CD4-positive, alpha-beta T cell treated with Interleukin-4 for 1 hour (primary cell): ENCODE measurements at places on chromosomes 4 and X.

DNA sequence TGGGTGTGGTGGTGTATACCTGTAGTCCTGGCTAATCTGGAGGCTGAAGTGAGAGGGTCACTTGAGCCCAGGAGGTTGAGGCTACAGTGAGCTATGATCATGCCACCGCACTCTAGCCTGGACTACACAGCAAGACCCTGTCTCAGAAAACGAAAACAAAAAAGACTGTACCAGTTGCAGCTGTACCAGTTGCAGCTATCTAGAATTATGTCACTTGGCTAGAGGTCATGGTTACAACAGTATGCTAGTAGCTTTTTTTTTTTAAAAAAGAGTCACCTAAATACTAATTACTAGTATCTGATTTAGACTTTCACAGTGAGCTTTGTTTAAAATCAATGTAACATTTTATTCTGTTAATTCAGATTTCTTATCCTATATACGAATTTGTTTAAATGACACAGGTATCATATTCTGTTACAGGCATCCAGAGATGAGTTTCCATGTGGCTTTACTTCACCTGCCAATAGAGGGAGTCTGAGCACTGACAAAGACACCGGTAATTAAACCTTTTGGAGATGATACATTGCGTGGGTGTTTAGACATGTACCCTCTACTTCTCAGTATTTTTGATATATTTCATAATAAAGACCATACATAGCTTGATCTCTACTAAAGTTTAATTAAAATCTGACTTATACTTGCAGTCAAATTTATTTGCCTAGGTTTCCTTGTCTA, 100.2 kb upstream of the IL13RA1 start:
- DNase-seq: no peak

DNA sequence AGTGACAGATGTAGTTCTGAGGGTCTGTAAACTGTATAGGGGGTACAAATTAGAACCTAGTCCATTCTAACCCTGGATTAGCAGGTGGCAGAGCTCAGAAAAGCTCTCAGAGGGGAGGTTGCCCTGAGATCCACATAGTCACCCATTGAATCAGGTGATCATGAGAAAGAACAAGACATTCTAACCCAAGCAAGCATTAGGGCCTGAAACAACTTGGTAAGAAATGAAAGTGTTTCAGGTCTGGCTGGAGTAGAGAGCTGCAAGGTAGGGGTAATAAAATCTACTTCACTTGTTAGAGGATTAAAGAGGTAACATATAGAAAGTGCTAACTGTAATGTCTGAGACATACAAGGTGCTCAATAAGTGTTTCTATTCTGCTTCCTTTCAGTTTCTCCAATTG, 8.8 kb upstream of the BMP2K start:
- no peak for DNase-seq

- DNase-seq: no peak
Measured at GRCh38 chr4:122539861-122540465, 80.9 kb downstream of the IL21 start.

DNA sequence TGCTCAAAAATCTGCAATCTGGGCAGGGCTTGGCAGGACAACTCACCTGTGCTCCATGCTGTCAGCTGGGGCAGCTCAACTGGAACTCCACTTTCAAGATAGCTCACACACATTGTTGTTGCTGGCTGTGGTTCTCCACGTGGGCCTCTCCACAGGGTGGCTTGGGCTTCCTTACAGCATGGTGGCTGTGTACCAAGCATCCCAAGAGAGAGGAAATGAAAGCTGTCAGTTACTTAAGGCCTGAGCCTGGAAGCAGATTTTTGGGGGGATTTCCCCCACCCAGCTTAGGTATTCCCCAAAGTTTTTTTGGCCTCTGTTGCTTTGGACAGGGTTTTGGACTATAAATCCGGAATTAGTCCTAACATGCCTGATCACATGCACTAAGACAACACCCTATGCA, 81.0 kb downstream of the BCOR start:
- DNase-seq: no peak
